ENCODE measurements at places on chromosomes 13 and 19.

DNA sequence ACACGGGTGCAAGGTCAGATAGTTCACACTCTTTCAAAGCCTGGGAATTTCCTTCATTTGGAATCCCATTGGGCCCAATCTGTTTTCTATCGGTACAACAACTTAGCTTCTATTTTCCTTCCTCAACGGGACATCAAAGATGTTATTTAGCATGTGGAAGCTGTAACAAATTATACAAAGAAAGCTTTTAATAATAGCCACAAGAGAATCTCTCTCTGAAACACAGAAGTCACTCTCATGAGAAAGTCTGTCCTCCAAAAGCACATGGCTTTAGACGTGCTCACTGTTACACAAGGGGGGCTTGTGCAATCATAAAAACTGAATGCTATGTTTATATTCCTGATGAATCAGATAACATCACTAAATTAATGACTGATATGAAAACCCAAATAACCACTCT lies 28.9 kb upstream of the CYSLTR2 start:
- DNase-seq = no peak

DNA sequence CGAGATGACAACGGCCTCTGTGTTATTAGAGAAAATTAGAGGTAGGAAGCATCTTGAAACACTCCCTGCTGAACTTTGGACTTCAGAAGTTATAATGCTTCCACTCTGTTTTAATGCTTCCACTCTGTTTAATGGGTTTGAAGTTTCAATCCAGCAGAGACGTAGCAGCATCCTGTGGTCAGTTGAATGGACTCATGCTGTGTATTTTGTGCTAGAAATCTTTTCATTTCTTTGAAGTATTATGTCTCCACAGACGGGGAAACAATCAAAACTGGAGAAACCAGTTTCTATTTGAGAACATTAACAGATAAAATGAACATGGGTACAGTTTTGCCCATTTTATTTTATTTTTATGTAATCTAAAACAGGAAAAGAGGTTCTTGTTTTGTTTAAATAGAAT lies 1736.2 kb downstream of the SLITRK5 start:
- DNase-seq = no peak

GRCh38 chr13:30934381-30934780 lies 1.9 kb downstream of the TEX26 start:
- no peak for DNase-seq

- DNase-seq = no peak
Measured at GRCh38 chr13:60326273-60326672, 70.7 kb upstream of the TDRD3 start.

DNA sequence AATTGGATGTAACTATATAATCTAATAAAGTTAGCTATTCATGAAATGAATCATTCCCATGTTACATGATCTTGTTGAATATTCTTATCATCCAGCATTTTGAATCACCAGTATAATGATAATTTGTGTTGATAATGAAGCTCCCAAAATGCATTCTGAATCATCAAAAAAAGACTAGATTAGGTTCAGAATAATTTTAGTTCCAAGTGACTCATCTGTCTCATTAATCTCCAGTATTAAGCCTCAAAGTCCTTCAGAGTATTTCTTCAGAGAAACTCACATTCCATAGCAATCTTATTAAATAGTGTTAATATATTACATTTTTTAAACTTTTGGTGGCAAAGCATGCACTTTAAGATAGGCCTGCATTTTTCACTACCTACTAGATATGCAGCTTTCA lies 207.5 kb downstream of the SLITRK5 start:
- DNase-seq = no peak

DNA sequence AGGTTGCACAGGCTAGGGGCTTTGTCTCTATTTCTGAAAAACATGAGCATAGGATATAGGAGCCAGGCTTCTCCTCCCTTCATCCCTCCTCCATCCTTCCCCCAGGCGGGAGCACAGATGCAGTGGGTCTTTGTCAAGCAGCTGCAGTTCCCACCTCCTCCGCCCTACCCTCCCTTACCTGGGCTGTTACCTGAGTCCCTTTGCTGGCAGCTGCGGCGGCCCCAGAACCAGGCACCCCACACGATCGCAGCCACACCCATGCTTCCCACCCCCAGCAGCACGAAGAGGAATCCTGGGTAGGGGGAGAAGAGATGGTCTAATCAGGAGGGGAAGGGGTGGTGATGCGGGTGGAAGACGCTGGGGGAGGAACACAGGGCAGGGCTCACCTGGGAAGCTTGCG lies 7.8 kb downstream of the TMIGD2 start:
- DNase-seq = no peak

GRCh38 chr13:108769213-108770070 lies 140.0 kb downstream of the MYO16 start:
- no peak for DNase-seq

- DNase-seq = peak; percentile 92
Measured at GRCh38 chr19:51799034-51799773, 4.2 kb downstream of the FPR3 start.

DNA sequence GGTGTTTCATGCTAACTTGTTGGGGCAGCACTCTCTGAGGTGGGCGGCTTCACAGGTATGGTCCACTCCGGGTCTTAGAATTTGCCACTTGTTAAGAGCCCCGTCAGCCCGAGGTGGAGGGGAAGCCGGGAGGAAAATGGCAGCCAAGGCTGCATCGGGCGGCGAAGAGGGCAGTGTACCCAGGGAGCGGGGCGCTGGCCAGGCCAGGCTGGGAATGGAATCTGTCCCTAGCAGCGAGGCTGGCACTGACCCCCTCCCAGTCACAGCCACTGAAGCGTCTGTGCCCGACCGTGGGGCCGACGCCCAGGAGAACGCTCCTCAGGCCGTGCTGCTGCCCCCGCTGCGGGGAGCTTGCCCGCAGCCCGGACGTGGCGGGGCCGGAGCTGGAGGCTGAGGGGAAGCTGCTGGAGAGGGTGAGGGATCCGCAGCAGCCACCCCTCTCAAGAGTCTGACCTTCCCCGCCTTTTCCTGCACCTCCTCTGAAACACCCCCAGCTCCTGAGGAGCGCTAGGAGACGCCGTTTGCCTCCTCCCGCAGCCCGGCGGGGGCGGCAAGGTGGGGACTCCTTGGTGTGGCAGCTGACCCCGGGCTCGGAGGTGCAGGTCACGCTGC lies 313.8 kb upstream of the SPRY2 start:
- DNase-seq = no peak

DNA sequence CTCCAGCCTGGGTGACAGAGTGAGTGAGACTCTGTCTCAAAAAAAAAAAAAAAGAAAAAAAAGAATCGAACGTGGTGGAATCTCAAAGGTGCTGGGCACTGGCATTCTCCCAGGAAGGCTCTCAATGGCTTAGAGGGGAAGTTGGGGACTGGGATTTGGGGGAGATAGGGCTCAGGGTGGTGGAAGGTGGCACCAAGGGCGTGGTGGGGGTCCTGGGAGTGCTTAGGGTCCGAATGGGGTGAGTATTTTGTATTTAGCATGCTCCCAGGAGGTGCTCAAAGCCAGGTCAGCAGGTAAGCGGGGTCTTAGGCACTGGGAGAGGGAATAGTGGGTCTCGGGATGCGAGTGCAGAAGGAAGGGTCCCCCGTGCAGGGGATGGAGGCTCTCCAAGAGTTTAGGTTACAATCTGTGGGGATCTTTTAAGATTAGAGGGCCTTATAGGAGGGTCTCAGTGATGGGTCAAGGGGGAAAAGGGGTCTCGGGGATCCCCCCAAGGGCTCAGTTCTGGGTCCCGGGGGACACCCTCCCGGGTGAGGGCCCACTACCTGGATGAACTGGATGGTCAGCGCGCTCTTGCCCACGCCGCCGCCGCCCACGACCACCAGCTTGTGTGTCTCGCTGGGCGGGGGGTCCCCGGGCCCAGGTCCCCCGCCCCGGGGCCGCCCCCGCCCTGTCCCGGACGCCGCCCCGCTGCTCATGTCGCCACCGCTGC lies 386 bp downstream of the RRAS start:
- DNase-seq = no peak

DNA sequence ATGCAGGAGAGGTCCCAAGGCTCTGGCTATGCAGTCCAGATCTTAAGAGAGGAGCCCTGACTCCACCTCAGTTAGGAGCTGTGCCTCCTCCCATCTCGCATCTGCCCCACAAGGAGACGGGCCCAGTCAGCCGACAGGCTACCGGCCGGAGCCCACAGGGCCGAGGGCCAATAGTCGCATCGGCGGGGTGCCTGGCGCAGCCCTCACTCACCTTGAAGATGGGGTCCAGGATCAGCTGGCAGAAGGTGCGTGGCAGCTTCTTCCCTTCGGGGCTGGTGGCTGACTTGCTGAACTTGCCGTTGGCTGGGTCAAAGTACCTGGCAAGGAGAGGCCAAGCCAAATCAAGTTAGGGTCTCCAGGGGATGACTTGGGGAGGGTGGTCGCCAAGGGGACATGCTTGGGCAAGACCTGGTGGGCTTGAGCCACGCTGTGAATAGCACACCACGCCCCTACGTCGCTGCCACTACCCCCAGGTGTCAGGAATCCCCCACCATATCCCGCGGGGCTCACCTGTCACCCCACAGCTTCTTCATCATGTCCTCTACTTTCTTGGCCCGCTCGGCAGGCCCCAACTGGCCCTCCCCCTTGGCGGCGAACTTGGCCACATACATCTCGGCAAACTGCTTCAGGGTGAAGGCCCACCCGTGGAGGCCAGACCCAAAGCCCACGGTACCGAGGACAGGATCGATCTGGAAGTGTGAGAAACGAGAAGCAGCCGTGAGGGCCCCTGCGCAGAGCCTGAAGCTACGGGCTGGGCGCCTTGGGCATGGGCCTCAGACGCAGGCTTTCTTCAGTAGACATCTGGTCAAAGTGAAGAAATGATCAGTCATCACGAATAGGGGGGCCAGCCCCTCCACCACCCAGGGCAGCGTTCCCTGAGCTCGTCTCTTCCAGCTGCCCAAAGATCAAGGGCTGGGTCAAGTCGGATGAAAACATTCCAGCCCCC lies 3.3 kb downstream of the EEF2 start:
- peak; percentile 59 for DNase-seq

DNA sequence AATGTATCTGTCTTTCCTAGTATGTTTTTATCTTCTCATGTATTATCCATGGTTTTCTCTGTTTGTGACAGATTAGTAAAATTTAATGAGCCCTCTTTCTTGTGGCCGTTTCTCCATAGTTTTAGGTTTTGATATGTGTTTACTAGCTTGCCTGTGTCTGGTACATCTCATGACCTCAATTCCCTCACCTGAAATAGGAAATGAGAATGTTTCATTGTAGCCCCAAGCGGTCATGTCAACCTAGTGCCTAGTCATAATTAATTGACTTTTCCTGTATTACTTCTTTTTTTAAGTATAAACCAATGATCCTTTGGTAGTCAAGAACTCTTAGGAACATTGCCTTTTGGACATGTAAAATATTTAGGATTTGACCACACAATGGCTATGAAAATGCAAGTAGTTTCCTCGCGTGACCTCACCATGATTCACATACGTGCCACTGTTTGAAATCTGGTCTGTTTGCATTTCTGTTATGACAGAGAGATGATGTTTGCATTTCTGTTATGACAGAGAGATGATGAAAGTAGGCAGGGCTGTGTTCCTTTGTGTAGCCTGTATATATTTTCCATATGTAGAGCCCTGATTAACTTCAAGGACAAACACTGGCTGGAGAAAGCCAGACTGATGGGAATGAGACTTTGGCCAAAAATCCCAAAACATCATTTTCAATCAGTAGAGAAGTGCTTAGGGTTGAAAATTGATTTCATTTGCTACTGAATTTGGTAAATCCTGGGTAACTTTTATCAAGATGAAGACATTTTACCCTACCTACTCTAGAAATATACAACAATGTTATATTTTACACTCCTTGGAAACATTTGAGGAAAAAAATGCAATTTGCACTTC lies 104.8 kb downstream of the TNFRSF19 start:
- no peak for DNase-seq

- no peak for DNase-seq
Measured at GRCh38 chr13:30746791-30747190, 11.4 kb downstream of the ALOX5AP start.

GRCh38 chr13:112808377-112809140 lies 118.7 kb downstream of the ATP11A start:
- peak; percentile 46 for DNase-seq

- no peak for DNase-seq
Measured at GRCh38 chr13:24203273-24203672, 42.8 kb downstream of the SPATA13 start.

GRCh38 chr13:29535663-29536655 lies 59.5 kb downstream of the SLC7A1 start:
- no peak for DNase-seq

- DNase-seq = no peak
Measured at GRCh38 chr19:28905996-28906395, 307.0 kb downstream of the UQCRFS1 start.

DNA sequence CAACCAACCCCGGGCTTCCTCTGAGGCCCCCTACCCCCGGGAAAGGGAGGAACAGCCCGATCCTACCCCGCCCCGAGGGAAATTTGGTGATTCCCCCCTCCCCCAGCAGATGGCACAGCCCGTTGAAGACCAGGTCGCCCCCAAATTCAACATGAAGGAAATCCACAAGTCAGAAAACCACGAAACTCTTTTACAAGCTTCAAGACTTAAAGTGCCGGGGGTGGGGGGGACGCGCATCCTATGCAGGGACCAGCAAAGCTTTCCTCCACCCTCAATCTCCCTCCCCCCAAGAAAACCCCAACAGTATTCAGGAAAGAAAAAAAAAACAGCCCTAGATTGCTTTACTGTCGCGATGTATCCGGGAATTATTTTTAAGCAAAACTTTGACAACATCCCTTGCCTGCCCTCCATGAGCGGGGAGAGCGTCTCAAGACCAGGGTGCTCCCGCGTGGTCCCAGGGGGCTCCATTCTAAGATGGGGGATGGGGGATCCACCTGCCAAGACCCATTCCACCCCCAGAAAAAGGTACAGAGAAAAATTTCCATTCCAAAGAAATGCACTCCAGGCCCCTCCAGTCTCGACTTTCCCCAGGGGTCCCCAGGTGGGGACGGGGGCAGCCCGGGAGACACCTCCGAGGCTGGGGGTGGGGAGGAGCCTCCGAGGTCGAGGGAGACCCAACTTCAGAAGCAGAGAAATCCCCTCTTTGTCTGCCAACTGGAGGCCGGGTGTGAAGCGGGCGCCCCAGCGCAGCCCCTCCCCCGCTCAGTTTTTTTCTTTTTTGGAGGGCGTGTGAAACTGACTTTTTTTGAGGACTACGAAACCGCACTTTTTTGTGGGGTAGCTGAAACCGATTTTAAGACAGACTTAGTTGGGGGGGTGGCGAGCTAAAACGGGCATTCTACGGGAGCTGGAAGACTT lies 1.5 kb downstream of the TCF3 start:
- DNase-seq = no peak

DNA sequence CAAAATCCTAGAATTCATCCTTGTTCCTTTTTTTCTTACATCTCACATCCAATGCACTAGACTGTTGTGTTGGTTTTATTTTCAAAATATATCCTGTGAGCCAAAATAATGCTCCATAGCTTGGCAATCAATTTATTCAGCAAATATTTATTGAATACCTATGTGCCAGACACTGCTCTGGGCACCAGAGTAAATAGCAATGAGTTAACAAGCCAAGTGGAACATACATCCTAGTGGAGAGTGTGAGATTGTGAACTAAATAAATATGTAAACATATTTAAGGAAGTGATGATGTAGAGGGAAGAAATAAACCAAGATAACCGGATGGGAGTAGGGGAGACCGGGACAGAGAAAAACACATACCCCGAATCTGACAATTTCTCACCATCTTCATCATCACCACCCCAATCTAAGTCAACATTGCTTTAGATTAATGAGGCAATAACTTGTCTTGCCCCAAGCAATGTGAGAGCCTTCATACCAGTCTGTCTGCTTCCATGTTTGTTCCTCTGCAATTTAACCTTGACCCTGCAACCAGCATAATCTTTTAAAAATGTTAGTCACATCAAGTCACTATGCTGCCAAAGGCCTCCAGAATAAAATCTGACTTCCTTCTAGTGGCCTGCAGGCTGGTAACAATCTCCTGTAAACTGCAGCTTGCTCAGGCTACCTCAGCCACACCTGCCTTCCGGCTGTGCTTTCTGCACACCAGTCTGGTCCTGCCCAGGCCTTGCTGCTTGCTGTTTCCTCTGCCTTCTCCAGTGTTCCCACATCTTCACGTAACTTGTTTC lies 199.2 kb downstream of the DLEU7 start:
- DNase-seq = no peak

Measured in Right ventricle myocardium inferior (tissue), 1 donor.